ENCODE measurements at places on chromosomes 3 and 15. TPM values are rescaled to one million over a fixed set of nuclear protein-coding genes. Genes with fewer than 3 reads are reported as not detected.

- DNase-seq, result peak; percentile 95
Observed at GRCh38 chr3:99651531-99651930, 13.1 kb downstream of the COL8A1 start.

Gene OR4F15
- not detected for total RNA-seq

Gene GABRG3
- total RNA-seq, result not detected

- no peak for DNase-seq
Observed at GRCh38 chr3:138351151-138351550, 2.8 kb downstream of the MRAS start.

Gene SYNPR
- not detected for total RNA-seq

DNA sequence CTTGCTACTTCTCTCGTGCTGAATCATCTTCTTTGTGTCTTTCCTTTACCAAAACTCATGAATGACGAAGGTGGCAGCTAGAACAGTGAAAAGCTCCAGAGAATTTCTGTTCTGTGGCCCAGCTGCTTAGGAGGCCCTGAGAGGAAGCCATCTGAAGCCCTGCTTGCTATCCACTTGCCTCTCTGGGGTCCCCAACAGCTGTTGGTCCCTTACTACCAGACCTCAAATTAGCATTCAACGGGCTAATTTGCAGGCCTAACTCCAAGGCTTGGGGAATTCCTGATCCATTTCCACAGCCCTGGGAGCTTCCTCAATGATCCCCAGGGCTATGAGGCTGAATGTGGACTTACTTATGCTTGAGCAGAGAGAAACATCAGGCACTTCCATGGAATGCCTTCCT is 37.5 kb upstream of the FSTL1 start:
- no peak for DNase-seq

- peak; percentile 56 for DNase-seq
Observed at GRCh38 chr3:24595796-24596195, 101.1 kb upstream of the THRB start.

GRCh38 chr15:41017066-41017735 is 63.9 kb downstream of the CHAC1 start:
- DNase-seq, result no peak

DNA sequence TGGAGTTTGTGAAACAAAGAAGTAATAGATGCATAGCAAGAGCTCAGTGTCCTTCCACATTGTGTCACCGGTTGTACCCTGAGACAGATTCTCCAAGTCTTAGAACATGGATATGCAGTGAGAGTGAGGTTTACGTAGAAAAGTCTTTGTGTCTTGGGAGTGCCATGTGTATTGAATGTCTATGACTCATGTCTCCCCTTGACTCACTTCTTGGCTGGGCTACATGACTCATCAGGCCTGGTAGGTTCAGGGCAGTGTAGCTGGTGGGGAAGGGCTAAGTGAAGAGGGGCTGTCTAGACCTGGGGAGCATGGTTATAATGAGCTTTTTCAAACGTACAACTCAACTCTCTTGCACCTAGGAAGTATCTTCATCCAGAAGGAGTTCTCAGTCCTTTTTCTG is 167.4 kb downstream of the GAP43 start:
- DNase-seq, result peak; percentile 100

Gene PLSCR2
- not detected for total RNA-seq

- no peak for DNase-seq
Observed at GRCh38 chr3:56882896-56883295, 81.1 kb upstream of the ARHGEF3 start.

DNA sequence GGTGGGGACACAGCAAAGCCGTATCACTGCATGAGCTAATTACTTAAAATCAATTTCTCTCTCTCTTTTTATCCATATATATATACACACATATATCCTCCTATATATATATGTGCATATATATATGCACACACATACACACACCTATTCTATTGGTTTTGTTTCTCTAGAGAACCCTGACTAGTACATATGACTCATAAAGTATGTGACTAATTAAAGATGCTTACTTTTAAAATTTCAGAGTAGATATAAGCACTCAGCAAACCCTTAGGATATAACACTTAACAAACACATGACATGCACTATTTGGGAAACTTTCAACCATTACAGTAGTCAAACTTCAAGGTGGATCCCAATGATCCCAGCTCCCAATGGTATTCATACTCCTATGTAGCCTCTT is 732.6 kb downstream of the ROBO2 start:
- no peak for DNase-seq

Gene SAMMSON
- total RNA-seq, result not detected
